ENCODE measurements at places on chromosomes 12 and 14. TPM values are rescaled to one million over a fixed set of nuclear protein-coding genes. Genes with fewer than 3 reads are reported as not detected.

PRH2 gene
- polyA plus RNA-seq, result not detected

EML5 gene
- 0.35 TPM for polyA plus RNA-seq

SOS2 gene
- 40.1 TPM for polyA plus RNA-seq

CCDC38 gene
- polyA plus RNA-seq, result 0.54 TPM

TOMM20L gene
- polyA plus RNA-seq, result 1.7 TPM

ACRBP gene
- polyA plus RNA-seq, result 4.4 TPM

SNAPC1 gene
- polyA plus RNA-seq, result 13.9 TPM

CCDC60 gene
- 0.10 TPM for polyA plus RNA-seq

MMAB gene
- polyA plus RNA-seq, result 21.2 TPM

GPD1 gene
- 60.1 TPM for polyA plus RNA-seq

SRRM4 gene
- polyA plus RNA-seq, result 0.01 TPM

PZP gene
- 0.47 TPM for polyA plus RNA-seq

SLC10A1 gene
- polyA plus RNA-seq, result not detected

LRFN5 gene
- 8.9 TPM for polyA plus RNA-seq

C12orf56 gene
- 0.20 TPM for polyA plus RNA-seq

CD163L1 gene
- 1.9 TPM for polyA plus RNA-seq

SRGAP1 gene
- 26.5 TPM for polyA plus RNA-seq

PLD4 gene
- polyA plus RNA-seq, result 4.4 TPM

AHNAK2 gene
- 7.2 TPM for polyA plus RNA-seq

STXBP6 gene
- polyA plus RNA-seq, result 9.1 TPM

SIX6 gene
- polyA plus RNA-seq, result not detected
